ENCODE measurements at places on chromosomes 1 and 21. TPM values are rescaled to one million over a fixed set of nuclear protein-coding genes. Genes with fewer than 3 reads are reported as not detected.

DNA sequence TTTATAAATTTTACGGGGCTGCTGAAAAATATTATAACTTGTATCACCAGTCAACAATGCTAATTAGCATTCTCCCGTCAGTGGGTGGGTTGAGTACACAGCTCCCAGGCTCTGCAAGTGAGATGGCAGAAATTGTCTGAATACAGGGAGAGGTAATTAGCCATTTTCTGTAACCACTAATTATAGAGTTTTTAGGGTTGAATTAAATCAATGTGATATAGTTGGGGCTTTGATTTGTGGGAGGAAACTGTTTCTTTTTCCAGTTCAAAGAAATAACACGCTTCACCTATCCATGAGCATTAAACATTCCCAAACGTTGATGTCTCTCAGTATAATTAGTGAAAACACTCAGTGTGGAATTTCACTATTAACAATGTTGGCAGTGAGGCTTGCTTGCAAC, 1.5 kb downstream of the VANGL1 start:
- DNase-seq, result no peak

- no peak for DNase-seq
Measured at GRCh38 chr1:212004895-212005608, 30.3 kb downstream of the INTS7 start.

DNA sequence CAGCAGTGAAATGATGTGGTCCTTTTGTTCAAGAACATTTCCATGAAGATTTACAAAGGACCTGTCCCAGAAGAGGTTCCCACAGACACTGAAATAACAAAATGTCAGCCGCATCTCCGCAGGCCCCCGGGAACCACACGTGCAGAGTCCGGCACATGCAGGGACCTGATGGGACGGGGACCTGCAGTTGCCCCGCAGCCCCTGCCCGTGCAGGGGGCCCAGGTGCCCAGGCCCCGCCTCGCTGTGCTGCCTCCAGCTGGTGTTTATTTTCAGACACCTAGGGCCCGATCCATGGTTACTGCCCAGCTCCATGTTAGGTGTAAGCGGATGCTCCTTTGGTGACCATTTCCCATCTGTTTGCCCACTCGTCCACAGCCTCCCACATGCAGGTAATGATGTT, 149.3 kb upstream of the ARHGEF16 start:
- DNase-seq, result no peak

DNA sequence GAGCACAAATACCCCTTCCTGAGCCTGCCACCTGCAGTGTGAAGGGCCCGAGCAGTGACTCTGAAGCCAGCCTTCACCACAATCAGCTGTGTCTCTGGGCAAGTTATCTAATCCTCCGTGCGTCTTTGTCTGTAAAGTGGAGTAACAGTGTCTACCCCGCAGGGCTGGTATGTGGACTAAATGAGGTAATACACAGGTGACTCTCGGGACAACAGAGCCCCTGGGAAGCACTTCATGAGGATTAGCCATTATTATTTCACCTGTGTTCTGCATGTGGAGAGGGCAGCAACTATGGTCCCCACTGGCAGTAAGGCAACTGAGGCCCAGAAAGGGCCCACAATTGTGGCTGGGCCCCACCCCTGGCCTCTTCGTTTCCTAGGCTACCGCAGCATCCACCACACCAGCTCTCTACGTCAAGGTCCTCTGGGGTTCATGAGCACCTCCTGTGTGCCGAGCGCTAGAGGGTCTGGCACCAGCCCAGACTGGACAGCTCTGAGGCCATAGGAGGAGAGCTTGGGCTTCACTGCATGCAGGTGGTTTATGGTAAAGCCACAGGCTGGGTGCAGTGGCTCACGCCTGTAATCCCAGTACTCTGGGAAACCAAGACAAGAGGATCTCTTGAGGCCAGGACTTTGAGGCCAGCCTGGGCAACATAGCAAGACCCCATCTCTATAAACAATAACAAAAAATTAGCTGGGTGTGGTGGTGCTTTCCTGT, 41.3 kb upstream of the LRP8 start:
- no peak for DNase-seq

DNA sequence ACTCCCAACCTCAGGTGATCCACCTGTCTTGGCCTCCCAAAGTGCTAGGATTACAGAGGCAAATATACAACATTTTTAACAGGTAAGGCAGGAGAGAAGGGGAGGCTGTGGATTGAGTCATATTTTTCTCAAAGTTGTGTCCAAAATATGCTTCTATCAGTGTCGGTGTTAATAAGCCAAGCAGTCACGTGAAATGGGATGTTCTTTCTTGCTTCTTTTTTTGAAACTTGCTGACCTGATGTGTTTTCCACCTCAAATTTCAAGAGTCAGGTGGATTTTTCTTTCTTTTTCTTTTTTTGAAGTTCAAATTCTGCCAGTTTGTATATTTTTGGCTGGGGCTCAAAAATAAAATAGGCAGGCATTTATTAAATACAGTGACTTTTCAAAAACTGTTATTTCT, 91.5 kb downstream of the PCP4 start:
- no peak for DNase-seq

DNA sequence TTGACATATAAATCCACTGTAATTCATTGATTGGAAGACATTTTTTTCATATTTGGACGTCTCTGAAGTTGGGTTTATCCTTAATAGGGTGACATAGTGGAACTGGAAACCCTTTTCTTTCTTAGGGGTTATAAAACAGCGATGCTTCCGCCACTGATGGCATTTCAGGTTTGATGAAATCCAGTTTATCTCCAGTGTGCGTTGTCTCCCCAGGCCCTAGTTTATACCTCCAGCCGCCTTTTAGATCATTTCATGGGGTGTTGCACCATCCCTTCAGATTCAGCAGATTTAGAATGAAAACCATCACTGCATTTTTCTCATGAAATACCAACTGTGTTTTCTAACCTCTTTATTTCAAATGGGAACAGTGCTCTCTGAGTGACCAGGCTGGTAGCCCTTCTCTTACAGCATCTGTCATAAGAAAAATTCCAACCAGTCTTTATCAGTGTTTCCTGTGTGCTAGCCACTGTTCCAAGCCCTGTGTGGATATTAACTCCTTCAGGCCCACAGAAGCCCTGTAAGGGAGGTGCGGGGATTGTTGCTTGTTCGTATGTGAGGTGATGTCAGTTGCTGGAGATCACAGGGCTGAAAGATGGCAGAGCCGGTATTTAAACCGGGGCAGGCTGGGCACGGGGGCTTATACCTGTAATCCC, 19.0 kb downstream of the H6PD start:
- no peak for DNase-seq

DNA sequence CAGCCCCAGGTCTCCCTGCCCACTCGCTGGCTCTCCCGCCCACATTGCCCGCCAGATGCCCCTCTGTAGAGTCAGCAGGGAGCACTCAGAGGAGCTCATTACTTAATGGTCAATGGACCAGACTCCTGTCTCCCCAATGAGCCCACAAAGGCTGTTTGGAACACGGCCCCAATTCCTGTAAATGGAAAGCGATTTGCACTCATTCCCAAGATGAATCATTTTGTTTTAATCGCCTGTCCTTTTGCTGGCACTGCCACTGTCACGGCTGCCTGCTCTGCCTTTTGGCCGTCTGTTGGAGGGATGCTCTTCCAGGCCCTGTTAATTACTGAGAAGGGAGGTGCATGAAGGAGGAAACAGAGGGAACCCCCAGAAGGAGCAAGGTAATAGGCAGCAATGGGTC, 44.8 kb upstream of the ATP2B4 start:
- no peak for DNase-seq

DNA sequence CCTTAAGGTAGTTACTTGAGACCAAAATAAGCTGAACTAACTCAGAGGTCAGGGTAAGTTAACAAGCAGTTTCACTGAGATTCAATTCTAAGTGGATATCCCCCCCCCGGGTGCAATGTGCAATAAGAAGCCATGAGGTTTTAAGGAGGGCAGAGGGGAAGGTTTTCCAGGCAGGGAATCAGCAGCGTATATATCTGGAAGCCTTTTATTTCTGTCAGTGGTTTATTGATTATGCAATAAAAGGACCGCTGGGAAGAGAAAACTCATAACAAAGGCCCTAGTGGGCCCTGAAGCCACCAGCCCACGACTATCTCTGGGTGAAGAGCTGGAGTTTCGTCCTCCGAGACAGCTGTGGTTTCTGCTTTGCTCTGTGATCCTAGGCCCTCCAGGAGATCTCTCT, 53.1 kb upstream of the CTPS1 start:
- no peak for DNase-seq

- no peak for DNase-seq
Measured at GRCh38 chr1:7608628-7609305, 162.3 kb upstream of the VAMP3 start.

ARV1 gene
- total RNA-seq, result 15.2 TPM

CYYR1 gene
- 24.7 TPM for total RNA-seq

MYCL gene
- total RNA-seq, result 1.2 TPM

Measured in Right ventricle myocardium superior (tissue), 1 donor.